ENCODE measurements at places on chromosomes 1 and 21.
A peak's percentile ranks its signal among the peaks of the same experiment; 100 is the strongest.

GRCh38 chr1:185654199-185654951 is 79.8 kb upstream of the HMCN1 start:
- no peak for DNase-seq

DNA sequence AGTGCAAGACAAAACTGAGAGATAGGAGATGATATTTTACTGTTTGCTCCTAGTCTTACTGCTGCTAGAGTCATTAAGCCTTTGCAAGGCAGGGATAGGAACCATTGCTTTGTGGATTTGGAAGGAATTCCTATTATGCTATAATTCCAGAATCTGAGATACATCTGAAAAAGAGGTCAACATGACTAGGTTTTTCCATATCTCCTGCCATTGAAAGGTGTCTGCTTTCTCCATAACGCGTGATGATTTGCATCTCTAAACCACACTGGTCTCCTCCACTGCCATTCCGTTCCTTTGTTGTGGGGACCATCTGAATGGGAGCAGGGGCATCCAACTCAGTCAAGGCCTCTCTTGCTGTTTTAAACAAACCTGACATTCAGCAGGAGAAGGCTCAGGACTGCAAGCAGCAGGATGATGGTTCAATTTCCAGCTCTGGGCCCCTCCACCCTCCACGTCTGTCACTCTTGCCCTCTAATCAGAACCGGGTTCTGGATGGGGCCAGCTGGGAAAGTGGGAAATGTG is 45.2 kb downstream of the PLPP3 start:
- DNase-seq = no peak

GRCh38 chr1:62493656-62494055 is 56.8 kb downstream of the USP1 start:
- DNase-seq = peak; percentile 3

GRCh38 chr1:99606306-99606705 is 39.6 kb upstream of the PALMD start:
- DNase-seq = no peak

GRCh38 chr1:22450351-22451021 is 1.2 kb upstream of the ZBTB40 start:
- no peak for DNase-seq

GRCh38 chr21:34967509-34968289 is 81.4 kb downstream of the RUNX1 start:
- no peak for DNase-seq

DNA sequence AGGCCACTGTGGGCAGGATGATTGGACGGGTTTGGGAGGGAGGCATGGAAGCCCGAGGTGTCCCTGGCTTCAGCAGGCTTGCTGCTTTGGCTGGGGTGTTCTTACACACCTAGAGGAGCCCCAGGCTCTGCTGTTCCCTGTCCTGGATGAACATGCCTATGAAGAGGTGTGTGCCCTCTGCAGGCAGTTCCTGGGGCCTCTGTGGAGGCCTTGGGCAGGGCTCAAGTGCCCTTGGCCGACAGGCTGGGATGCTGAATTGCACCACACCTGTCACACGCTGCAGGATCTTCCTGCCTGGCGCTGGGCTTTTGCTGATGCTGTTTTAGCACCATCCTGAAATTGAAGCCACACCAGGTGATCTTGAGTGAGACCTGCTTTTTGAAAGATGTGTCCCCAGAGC is 415.0 kb upstream of the VAMP3 start:
- DNase-seq = no peak

All from fibroblast of the aortic adventitia (primary cell).